C1 segment of cervical spinal cord (tissue), 14 donors: ENCODE measurements at places on chromosomes 3 and 15.

DNA sequence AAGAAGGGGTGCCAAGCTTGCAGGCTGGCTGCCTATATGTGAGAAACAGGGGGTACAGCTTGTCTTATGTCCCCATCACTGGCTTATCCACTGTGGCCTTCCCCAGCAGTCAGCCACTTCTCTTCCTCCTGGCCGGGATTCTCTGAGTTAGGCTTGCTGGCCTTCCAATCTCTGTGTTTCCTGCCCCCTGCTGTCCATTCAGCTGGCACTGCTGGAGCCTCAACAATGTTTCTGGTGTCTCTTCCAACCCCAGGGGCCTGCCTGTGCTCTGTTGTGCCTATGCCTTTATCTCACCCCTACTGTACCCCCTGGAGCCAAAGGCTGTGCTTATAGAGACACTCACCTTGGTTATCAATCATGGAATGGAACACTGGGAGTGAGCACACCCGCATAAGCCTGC, 36.5 kb downstream of the ANAPC13 start:
- peak; percentile 64 for DNase-seq

DNA sequence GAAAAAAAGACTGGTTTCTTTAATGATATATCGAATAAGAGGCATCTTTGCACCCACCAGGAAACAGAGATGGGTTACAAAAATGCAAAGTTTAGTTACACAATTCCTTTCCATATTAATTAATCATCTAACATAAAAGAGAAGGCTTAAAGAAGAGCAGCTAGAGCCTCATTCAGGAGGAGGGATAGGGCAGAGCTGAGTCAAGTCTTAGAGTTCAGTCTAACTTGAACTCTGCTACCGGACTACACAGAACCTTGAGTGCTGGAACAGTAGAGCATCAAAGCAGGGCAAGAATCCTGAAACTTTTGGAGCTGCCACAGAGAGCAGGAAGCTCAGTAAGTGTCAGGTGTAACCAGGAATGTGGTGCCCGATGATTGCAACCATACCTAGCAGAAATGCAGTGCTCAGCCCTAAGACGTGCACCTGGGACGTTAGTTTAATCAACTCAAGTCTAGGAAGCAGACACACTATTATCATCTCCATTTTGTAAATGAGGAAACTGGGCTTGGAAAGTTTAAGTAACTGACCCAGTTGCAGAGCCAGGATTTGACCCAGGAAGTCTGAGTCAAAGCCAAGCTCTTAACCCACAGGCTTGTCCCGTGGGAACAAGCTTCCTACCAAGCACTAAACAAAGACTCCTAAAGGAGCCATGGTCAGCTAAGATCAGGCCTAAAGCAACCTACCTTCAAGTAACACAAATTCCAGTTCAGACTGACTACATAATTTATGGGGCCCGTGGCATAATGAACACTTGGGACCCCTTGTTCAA, 187.4 kb downstream of the FOXP1 start:
- DNase-seq, result no peak

GRCh38 chr3:184808021-184808420, 3.9 kb upstream of the VPS8 start:
- DNase-seq, result no peak

- no peak for DNase-seq
Measured at GRCh38 chr3:126433105-126433430, 38.4 kb downstream of the CFAP100 start.

DNA sequence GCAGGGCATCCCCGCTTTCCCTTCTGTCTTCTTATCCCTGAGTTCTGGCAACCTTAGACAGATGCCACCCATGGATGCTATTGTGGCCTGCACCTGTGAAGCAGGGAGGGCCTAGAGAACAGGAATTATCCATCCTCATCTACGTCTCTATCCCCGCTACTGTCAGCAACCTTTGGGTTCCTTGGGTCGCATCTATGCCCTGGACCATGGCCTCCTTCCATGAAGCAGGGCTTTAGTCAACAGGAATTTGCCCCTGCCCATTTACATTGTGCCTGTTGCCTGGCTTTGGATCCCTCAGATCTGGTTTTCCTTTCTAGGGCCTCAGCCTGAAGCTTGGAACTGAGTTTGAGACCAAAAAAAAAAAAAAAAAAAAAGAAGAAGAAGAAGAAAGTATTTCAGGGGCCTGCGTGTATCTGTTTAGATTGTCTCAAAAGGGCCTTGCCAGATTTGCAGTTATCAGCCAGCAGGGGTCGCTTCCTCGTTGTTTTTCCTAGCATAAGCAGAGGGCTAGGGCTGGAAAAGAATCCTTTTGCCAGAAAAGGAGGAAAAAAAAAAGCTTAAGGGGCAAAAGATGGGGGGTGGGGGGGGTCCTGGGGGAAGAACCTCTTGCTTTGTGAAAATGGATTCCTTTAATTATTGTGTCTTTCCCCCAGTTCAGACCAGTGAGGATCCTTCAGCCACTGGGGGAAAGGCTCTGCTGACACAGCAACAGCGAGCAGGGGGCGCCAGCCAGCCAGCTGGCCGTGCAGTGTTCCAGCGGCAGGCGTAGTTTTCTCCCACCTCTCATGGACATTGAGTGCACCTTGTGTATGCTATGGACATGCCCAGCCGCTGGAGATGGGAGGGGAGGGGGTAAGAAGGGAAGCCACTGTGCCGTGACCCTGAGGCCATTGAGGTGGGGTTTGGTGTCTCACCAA, 65.7 kb upstream of the ALDH1L1 start:
- DNase-seq, result no peak

GRCh38 chr3:182235504-182235903, 523.8 kb downstream of the SOX2 start:
- no peak for DNase-seq

DNA sequence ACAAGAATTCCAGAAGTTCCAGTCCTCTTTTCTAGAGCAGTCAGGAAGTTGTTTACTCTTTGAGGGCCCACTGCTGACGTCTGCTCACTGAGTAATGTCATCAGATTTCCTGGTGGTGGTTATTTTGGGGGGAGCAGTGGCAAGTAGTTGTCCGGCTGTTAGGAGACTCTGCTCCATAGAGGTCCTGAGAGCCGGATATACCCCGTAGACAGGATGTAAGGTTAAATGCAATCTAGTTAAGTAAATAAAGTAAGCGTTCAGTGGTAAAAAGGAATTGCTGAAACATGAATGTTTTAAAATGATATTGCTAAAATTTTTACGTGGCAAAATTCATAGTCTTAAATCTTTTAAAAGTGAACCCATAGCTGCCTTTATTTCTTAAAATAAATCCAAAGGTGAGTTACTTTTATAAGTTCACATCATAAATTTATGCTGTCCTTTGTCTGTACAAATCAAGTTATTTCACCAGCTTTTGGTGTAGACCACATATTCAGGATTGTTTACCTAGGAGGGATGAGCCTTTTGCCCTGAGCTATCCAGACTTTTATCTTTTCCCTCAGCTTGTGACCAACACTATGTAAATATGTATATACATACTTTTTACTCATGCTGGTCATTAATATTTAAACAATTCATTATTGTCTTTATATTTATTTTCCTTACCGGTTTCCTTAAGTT, 65.8 kb downstream of the PDE8A start:
- DNase-seq, result peak; percentile 34

- DNase-seq, result no peak
Measured at GRCh38 chr15:42576040-42576594, 711 bp downstream of the STARD9 start.

GRCh38 chr3:57518276-57518915, 25.7 kb downstream of the DNAH12 start:
- DNase-seq, result no peak

- no peak for DNase-seq
Measured at GRCh38 chr3:27387625-27388024, 18.4 kb upstream of the NEK10 start.

GRCh38 chr15:35477312-35478262, 68.4 kb downstream of the DPH6 start:
- no peak for DNase-seq

DNA sequence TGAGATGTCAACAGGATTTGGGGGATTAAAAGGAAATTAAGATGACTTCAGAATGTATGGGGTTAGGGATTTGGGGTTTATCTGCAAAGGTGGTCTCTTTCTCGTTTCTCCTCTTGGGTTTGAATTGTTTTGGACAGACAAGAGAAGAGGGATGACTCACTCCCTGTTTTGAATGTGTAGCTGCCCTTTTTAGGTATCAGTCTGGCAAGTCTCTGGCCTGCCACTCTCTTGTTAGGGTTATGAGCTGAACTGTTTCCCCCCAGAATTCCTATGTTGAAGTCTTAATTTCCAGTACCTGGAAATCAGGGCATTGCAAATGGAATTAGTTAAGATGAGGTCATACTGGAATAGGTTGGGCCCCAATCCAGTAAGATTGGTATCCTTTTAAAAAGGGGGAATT, 291.7 kb downstream of the MEX3B start:
- DNase-seq, result no peak

DNA sequence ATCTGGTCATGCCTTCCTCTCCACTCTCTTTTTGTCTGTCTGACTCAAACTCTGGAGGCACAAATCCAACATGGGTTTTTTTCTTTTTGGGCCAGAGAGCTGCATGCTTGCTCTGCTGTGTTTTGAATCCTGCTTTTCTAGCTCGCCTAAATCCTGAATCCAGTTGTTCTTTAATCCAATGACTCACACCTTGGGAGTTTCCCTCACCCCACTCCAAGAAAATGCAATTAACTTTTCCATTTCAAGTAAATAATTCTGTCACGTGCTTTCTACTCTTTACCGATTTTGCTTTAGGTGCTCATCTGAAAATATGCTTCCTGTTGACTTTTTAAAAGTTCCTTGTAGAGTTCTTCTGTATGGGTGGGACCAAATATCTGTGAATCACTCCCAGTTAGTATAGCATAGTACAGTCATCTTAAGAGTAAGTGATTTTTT, 47.6 kb downstream of the SLMAP start:
- no peak for DNase-seq

- DNase-seq, result no peak
Measured at GRCh38 chr15:50224606-50225005, 40.9 kb downstream of the HDC start.

DNA sequence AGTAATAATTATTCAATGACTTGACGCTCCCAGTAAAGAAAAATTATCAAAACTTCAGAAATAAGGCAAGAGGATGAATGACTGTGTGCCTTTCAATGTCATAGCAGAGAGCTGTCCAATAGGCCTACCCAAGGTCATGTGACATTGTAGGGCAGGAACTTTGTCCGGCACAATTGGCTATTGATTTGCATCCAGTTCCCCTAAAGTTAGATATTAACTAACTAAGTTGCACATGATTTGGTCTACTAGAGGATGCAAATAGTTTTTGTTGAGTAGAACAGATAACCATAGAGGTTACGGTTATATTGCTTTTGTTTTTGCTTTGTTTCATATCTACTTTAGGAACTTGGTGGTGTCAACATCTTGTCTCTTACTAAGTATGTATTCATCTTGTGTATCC, 127.9 kb upstream of the PFN2 start:
- no peak for DNase-seq

DNA sequence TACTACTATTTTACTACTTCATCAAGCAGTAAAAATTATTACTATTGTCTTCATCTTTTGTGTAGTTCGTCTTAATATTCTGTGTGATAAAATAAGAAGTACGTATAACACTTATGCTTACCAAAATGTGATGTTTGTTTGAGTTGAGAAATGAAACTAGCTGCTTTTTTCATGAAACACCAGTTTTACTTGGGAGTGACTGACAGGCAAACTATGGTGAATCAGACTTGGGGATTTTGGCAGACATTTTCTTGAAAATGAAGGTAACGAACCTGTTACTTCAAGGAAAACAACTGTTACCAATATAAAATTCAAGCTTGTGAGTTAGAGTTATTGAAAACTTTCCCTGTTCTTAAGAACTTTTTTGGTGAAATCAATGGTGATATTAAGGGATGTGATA, 10.3 kb downstream of the U2SURP start:
- no peak for DNase-seq

GRCh38 chr3:190883973-190884832, 21.7 kb upstream of the GMNC start:
- no peak for DNase-seq

DNA sequence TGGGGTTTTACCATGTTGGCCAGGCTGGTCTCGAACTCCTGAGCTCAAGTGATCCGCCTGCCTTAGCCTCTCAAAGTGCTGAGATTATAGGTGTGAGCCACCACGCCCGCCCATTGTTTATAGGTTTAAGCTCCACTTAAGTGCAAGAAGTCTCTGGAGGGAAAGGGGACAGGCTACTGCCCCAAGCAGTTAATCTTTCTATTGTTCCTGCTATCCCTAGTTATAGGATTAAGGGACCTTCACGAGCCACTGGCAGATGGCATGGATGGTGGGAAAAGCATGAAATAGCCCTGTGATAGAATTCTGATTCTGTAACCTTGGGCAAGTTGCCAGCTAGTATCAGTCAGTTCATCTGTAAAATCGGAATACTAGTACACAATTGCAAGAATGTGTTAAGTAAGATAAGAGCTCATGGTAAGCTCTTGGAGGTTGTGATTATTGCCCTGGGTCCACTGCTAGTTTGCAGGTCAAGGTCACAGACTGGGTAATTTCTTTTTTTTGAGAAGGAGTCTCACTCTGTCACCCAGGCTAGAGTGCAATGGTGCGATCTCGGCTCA, 5.3 kb upstream of the RBPMS2 start:
- DNase-seq, result no peak

DNA sequence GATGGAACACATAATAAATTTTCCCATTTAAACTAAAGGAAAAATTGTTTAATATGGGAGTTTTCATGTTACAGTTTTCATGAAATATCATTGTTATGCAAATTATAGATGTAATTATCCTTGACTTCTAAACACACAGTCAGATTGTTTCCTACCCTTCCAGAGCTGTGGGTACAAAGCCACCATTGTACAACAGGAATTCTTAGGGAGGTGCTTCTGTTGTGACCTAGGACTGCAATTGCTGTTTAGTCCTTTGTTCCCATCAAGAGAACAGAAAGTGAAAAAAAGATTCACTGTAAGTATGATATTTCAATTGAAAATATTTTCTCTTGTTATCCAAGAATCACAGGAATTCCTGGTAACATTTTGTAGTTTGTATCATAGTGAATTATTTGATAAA, 455.3 kb upstream of the NAALADL2 start:
- DNase-seq, result no peak

- no peak for DNase-seq
Measured at GRCh38 chr3:175020101-175020500, 161.0 kb downstream of the NAALADL2 start.

GRCh38 chr3:101635954-101636798, 40.8 kb downstream of the ZBTB11 start:
- peak; percentile 24 for DNase-seq

DNA sequence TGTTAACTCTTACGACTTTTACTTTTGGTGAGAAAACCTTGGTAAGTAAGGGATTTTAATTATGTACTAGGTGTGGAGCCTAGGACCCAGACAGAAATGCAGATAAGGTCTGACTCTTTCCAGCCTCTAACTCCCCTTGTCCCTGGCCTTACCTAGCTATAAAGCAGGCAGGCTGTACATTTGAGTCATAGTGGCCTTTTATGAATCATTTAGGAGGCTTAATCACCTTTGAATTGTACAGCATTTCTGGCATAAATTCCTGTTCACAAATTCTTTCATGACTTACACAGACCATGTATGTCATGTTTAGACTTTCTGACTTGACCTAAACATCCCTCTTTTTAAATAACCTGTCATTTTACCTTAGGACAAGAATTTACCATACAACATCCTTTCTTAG, 47.4 kb downstream of the CHCHD4 start:
- DNase-seq, result no peak

- no peak for DNase-seq
Measured at GRCh38 chr3:5572168-5572567, 384.7 kb downstream of the EDEM1 start.
